ENCODE measurements at places on chromosomes 4 and X. TPM values are rescaled to one million over a fixed set of nuclear protein-coding genes. Genes with fewer than 3 reads are reported as not detected.
A peak's percentile ranks its signal among the peaks of the same experiment; 100 is the strongest.

DNA sequence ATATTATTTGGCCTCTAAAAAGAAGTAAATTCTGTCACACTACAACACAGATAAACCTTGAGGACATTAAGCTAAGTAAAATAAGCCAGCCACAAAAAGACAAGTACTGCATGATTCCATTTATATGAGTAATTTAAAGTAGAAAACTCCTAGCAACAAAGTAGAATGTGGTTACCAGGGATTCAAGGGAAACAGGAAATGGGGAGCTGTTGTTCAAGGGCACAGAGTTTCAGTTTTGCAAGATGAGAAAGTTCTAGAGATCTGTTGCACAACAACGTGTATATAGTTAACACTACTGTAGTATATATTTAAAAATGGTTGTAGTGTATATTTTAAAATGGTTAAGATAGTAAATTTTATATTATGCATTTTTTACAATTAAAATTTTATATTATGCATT lies 25.4 kb downstream of the SEC31A start:
- DNase-seq = peak; percentile 1

- DNase-seq = no peak
Measured at GRCh38 chr4:123449780-123450179, 53.2 kb downstream of the SPRY1 start.

- no peak for DNase-seq
Measured at GRCh38 chr4:2364654-2365053, 53.8 kb downstream of the ZFYVE28 start.

The USP27X gene
- total RNA-seq = 3.1 TPM

DNA sequence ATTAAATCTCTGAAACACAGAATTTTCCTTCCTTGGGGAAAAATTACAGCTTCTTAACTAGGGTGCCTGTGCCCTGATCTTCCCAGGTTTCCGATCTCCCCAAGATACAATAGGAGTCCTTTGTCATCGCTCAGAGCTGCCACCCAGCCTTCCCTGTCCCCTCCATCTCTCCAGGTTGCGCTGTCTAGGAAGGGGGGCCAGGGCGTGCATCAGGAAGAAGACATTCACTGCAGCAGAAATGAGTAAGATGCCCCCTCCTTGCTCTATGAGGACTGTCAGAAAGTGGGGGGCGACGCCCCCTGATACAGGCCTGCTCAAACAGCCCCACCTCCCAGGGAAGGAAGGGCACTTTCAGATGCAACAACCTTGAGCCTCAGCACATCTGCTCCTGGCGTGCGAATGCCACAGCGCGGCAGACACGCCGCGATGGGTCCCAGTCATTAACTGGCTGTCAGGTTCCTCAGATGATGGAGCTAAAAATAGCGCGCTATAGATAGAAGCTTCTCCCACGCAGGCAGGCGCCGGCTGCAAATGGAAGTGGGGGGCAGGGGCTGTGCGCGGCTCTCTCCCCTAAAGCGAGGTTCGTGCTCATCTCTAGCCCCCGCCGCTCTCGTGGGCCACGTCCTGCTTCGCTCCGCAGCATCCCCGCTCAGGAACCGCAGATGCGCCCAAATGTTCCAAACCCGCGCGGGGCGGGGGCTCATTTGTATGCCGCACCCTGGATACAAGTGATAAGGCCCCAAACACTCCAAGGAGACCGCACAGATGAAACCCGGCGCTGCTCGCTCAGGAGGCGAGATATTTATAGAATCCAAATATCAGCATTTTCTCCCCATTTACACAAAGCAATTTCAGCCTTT lies 57.6 kb upstream of the LGI2 start:
- DNase-seq = no peak

The GPR82 gene
- not detected for total RNA-seq

- no peak for DNase-seq
Measured at GRCh38 chr4:77960367-77960766, 96.8 kb upstream of the FRAS1 start.

DNA sequence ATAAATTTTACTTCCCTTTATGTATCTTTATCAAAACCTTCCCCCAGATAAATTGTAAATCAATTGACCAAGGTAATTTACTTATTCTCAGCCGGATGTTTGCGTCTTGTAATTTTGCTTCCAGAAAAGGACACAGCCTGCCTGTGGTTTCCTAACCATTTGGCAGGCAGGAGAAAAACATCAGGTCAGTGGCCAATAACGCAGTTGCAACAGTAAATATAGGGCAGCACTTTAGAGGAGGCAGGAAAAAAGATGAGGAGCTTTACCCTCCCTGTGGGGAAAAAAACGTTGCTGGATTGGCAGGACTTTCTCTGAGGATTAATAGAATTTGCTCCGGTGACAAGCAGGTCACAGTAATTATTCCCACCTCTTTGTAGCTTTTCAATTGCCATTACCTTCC lies 2618.1 kb downstream of the ARAP2 start:
- no peak for DNase-seq

- no peak for DNase-seq
Measured at GRCh38 chrX:70141373-70141772, 8.1 kb downstream of the IGBP1 start.

GRCh38 chr4:26785810-26786209 lies 74.8 kb upstream of the STIM2 start:
- no peak for DNase-seq

GRCh38 chr4:113445286-113445685 lies 316.3 kb downstream of the CAMK2D start:
- no peak for DNase-seq

GRCh38 chr4:55386073-55386472 lies 9.7 kb upstream of the TMEM165 start:
- DNase-seq = no peak

- no peak for DNase-seq
Measured at GRCh38 chrX:101223226-101223625, 3.6 kb downstream of the DRP2 start.

- DNase-seq = no peak
Measured at GRCh38 chr4:151025759-151026158, 10.7 kb upstream of the LRBA start.

The TCEAL8 gene
- total RNA-seq = not detected

GRCh38 chr4:161448550-161449180 lies 715.1 kb downstream of the FSTL5 start:
- no peak for DNase-seq

GRCh38 chr4:123748806-123749205 lies 352.2 kb downstream of the SPRY1 start:
- no peak for DNase-seq

- no peak for DNase-seq
Measured at GRCh38 chrX:107823456-107823855, 2.2 kb upstream of the MID2 start.

DNA sequence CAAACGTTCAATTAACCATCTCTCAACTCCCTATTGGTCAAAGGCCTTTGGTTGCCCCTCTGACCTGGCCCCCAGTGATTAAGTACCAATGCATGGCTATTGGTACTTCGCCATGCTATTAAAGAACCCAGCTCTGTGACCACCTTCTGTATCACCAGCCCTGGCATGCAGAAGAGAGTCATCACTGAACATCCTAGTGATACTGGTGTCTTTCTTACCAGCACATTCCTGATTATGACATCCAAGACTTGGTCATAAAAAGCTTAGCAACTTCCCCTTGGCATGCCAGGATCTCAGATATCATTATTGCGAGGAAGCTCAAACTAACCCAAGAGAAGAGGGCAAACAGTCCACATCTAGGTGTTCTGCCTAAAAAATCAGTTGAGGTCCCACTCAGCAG lies 122.3 kb upstream of the OTUD4 start:
- DNase-seq = no peak

The CNKSR2 gene
- not detected for total RNA-seq

DNA sequence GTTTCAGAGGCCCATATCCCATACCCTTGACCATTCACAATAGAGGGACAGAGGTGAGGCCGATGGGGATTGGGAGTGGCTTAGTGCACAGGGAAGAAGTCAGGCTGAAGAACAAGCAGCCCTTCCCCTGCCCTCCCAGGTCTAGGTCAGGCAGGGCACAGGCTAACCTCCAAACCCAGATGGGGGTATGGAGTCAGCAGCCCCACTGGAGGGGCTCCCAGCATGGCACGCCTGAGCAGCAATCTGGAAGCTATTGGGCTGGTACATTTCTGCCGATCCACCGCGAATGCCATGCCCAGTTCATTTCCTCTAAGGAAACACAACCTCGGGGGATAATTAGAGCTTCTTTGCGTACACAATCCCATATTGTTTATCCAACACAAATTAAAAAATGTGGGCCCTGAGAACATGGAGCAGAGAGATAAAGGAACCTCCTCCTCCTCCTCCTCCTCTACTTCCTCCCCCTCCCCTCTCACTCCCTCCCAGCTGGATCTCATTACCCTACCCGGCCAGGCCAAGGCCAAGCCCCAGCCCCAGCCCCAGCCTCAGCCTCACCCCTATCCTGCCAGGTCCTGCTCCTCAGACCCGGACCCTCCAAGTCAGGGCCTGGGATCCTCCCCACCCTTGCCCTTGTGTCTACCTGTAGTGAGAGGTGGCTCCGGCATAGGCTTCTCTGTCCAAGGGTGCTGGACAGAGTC lies 83.0 kb downstream of the PJA1 start:
- no peak for DNase-seq

- DNase-seq = no peak
Measured at GRCh38 chr4:15153662-15154061, 151.4 kb downstream of the CPEB2 start.

GRCh38 chr4:153344131-153345011 lies at the start of gene MND1:
MND1 (plus strand) TSS chr4:153344688; CDS start chr4:153344738, 50 bp downstream.
- DNase-seq = peak; percentile 89

The STPG2 gene
- total RNA-seq = not detected

DNA sequence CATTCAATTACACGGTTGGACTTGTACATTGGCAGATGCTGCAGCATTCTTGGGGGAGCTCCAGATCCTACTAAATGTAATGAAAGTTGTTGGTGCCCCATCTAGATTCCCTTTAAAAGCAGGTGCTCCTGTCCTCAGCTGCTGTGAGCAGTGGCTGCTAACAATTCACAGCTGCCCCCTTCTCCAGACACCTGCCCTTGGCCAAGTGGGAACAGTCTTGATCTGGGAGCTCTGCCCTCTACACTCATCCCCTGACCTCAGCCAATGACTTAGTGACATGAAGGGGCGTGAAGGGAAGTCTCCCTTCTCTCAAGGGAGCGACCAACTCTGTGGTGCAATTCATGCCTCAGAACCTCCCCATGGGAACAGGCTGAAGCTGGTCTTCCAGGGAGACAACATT lies 125.7 kb downstream of the EIF4E start:
- no peak for DNase-seq

The CC2D2A gene
- 11.8 TPM for total RNA-seq

The ZNF157 gene
- total RNA-seq = not detected

GRCh38 chr4:30767147-30767845 lies 47.1 kb downstream of the PCDH7 start:
- no peak for DNase-seq

DNA sequence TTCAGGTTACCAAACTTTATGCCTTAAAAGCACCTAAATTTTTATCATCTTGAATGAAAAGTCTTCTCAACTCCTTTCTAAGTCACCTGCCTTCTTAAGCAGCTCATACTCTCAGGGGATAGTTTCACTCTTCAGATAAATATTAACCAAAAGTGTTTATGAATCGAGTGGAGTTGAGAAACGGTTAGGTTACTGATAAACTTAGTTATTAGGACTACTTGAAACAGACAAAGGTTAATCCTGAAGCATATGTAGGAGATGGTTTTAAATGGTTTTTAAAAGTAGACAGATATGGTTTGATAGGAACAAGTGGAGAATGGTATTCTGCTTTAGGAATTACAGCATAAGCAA lies 32.8 kb downstream of the CLDN22 start:
- no peak for DNase-seq

GRCh38 chr4:154731756-154732155 lies 12.0 kb upstream of the LRAT start:
- DNase-seq = no peak

DNA sequence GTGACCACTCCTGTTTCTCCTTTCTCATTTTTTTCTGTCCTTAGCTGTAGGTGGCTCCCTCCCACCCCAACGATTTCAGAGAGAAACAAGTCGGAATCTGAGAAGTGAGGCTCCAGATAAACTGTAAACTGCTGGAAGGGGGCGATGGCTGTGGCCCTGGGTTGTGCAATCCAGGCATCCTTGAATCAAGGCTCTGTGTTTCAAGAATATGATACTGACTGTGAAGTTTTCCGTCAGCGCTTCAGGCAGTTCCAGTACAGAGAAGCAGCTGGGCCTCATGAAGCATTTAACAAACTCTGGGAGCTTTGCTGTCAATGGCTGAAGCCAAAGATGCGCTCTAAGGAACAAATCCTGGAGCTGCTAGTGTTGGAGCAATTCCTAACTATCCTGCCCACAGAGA lies 37.7 kb downstream of the ETDC start:
- DNase-seq = no peak

The USP26 gene
- total RNA-seq = not detected

DNA sequence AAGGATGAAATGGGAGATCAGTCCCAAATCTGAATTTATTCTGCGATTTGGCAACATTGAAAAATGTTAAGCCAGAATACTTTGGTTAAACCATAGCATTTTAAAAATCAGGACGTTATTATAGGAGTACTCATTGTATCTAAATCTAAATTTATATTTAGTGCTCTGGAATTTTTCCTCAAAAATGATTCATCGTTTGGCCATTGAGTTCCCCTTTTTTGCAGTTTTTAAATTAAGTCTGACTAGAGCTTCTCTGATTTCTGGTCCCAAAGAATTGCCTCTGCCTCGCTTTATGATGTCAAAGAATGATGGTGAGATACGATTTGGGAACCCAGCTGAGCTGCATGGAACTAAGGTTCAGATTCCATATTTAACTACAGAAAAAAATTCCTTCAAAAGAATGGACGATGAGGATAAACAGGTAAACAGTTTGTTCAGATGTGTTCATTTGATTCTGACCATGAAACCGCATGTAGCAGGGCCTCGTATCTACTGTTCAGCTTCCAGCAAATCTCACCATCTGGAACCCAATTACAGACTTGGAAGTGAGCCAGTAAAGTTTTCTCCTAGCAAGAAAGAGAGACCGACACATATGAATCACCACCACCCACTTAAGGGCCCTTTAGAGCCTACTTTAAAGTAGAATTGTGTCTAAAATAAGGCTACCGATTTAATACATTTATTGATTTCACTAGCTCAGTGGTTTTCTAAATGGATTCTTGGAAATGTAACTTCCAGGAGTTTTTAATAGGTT lies 75.6 kb downstream of the REPS2 start:
- no peak for DNase-seq

DNA sequence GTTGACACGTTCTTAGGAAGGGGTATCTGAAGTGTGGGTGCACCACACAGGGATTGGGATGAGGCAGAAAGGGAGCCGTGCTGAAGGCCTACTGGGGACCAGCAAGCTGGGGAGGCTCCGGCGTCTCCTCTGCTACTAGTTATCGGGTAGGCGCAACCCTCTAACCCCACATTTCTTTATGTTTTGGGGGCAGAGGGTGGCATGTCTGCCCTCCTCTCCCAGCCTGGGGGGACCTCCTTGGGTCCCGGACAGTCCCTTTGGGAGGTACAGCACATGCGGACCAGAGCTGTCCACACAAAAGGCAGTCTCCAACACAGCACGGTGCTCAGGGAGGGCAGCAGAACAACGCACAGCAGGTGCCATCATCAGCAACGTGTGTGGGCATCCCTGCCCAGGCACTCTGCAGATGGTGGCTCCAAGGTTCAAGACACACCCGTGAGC lies 33.2 kb downstream of the WDR1 start:
- no peak for DNase-seq

The DSPP gene
- not detected for total RNA-seq

GRCh38 chrX:151929126-151929525 lies 16.4 kb downstream of the MAGEA4 start:
- DNase-seq = no peak

Measured in Calu3 (cell line).